ENCODE measurements at places on chromosomes 11 and 22. TPM values are rescaled to one million over a fixed set of nuclear protein-coding genes. Genes with fewer than 3 reads are reported as not detected.

The MS4A3 gene
- not detected for total RNA-seq

The MMP11 gene
- 8.8 TPM for total RNA-seq

The E2F8 gene
- total RNA-seq, result not detected

The AQP11 gene
- 11.2 TPM for total RNA-seq

Measured in fibroblast of lung (primary cell).